Bronchus fibroblast of lung (primary cell): ENCODE measurements at places on chromosomes 4 and X. TPM values are rescaled to one million over a fixed set of nuclear protein-coding genes. Genes with fewer than 3 reads are reported as not detected.

IQCM gene
- not detected in 2 replicates for total RNA-seq

SMIM31 gene
- total RNA-seq = not detected in 2 replicates

EDNRA gene
- total RNA-seq = 3.0 and 3.2 TPM in 2 replicates

RGN gene
- 1.0 and 1.5 TPM in 2 replicates for total RNA-seq

DCAF12L1 gene
- total RNA-seq = not detected in 2 replicates

FAT1 gene
- total RNA-seq = 58.8 and 59.9 TPM in 2 replicates

TMEM271 gene
- total RNA-seq = not detected in 2 replicates

GDI1 gene
- total RNA-seq = 113 and 125 TPM in 2 replicates

GRK4 gene
- total RNA-seq = 1.6 and 2.0 TPM in 2 replicates

USP46 gene
- 5.2 and 5.9 TPM in 2 replicates for total RNA-seq

HPSE gene
- 0.59 and 1.0 TPM in 2 replicates for total RNA-seq

PCDH19 gene
- under 0.01 TPM in 1 of 2 replicates, not detected in the other for total RNA-seq

CITED1 gene
- total RNA-seq = 0.17 TPM in 1 of 2 replicates, not detected in the other

SORCS2 gene
- under 0.01 TPM in 1 of 2 replicates, not detected in the other for total RNA-seq

PHOX2B gene
- total RNA-seq = not detected in 2 replicates

AVPR2 gene
- 0.50 TPM in 1 of 2 replicates, not detected in the other for total RNA-seq

ZNF711 gene
- total RNA-seq = 1.6 and 2.5 TPM in 2 replicates

AR gene
- 2.0 and 2.7 TPM in 2 replicates for total RNA-seq

SH3D19 gene
- 17.3 and 18.9 TPM in 2 replicates for total RNA-seq

TLR8 gene
- total RNA-seq = not detected in 2 replicates

ZAR1 gene
- not detected in 2 replicates for total RNA-seq

BCORL1 gene
- total RNA-seq = 1.9 and 2.5 TPM in 2 replicates

SHOX gene
- not detected in 2 replicates for total RNA-seq

AWAT2 gene
- not detected in 2 replicates for total RNA-seq

EPGN gene
- total RNA-seq = not detected in 2 replicates

RAB9B gene
- under 0.01 TPM in 2 replicates for total RNA-seq

MAGEH1 gene
- total RNA-seq = 44.0 and 48.6 TPM in 2 replicates

CFP gene
- total RNA-seq = under 0.01 and 0.15 TPM in 2 replicates

HELT gene
- total RNA-seq = not detected in 2 replicates

TEX11 gene
- total RNA-seq = not detected in 2 replicates

PGAM4 gene
- total RNA-seq = not detected in 2 replicates

SPANXN3 gene
- not detected in 2 replicates for total RNA-seq

TMSB15C gene
- total RNA-seq = 3.3 and 6.2 TPM in 2 replicates

LAGE3 gene
- 28.2 and 32.1 TPM in 2 replicates for total RNA-seq

PDE6B gene
- total RNA-seq = 2.5 and 6.7 TPM in 2 replicates

FAM47E gene
- 0.15 and 0.17 TPM in 2 replicates for total RNA-seq

NAAA gene
- total RNA-seq = 29.4 and 42.7 TPM in 2 replicates

CORIN gene
- total RNA-seq = 1.9 and 2.4 TPM in 2 replicates

HSFX1 gene
- total RNA-seq = 0.15 TPM in 1 of 2 replicates, not detected in the other

PABPC5 gene
- 0.67 and 0.74 TPM in 2 replicates for total RNA-seq

GLRA3 gene
- not detected in 2 replicates for total RNA-seq
